Ascending aorta (tissue), 2 donors: ENCODE measurements at places on chromosomes 1 and 21.

- DNase-seq, result no peak
These were observed 81.0 kb downstream of the UBR4 start for GRCh38 chr1:19128968-19129514.

DNA sequence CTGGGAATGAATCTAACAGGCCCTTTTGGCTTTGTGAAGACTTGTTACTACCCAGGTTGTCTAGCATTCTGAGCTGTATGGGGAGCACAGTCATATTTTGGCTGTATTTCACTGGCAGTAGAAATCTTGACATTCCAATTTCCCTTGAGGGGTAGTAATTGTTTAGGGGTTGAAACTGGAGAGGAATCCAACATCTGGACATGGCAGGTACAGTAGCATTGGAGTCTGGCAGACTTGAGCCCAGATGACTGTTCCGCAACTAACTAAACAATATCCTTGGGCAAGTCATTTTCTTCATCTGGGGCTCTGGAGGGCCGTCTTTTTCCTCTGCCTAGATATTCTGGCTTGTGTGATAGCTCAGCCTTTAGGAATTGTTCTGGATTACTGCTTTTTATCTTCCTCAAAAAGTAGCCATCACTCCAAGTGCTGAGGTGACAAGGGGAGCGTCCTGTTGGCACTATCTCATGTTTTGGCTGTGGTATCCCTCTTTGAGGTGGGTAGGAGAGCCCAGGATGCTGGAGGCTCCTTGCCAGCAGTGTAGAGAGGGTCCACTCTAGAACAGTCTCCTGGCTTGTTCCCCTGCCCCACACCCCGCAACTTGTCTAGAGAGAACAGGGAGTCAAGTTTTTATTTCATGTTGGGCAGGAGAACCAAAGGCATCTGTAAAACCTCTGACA lies 22.7 kb upstream of the NBL1 start:
- no peak for DNase-seq

- DNase-seq, result no peak
These were observed 90.7 kb downstream of the MT1HL1 start for GRCh38 chr1:236913371-236914037.

GRCh38 chr21:23496729-23497128 lies 2110.6 kb downstream of the MRPL39 start:
- DNase-seq, result no peak

DNA sequence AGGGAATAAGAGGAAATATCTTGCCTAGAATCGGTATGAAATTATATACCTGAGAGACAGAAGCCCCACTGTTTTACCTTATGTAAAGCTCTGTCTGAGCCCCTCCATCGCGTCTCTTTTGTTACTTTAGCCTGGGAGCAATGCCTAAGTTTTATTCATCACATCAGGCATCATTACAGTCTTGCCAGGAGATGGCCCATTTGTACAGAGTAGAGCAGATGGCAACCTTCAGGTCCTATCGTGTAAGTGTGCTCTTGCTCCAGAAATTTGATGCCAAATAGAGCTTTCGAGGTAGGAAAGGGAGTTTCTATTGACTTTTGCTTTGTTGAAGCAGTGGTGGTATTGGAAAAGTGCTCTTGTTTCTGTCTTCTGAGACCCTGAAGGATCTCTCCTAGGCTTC lies 24.9 kb downstream of the CFAP126 start:
- no peak for DNase-seq

- no peak for DNase-seq
These were observed 21.1 kb downstream of the CLDN8 start for GRCh38 chr21:30194701-30195299.

DNA sequence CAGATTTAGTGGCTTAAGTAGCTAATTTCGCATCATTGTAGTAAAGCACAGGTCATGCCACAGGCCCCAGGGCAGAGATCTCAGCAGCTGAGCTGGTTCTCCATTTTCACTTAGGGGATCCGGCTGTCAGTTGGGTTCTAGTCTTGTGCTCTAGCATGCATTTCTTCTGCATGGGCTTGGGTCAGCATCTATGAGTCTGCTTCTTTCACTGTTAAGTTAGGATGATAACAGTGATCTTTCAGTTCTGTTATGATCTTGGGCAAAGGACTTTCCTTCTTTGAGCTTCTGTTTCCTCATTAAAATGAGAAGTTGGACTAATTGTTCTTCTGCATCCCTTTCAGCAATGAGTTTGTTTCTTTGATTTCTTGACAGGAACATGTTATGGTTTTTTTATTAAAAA lies 123.6 kb upstream of the DNAH14 start:
- no peak for DNase-seq
